HTR-8/SVneo (cell line): ENCODE measurements at places on chromosomes 5 and 9.

DNA sequence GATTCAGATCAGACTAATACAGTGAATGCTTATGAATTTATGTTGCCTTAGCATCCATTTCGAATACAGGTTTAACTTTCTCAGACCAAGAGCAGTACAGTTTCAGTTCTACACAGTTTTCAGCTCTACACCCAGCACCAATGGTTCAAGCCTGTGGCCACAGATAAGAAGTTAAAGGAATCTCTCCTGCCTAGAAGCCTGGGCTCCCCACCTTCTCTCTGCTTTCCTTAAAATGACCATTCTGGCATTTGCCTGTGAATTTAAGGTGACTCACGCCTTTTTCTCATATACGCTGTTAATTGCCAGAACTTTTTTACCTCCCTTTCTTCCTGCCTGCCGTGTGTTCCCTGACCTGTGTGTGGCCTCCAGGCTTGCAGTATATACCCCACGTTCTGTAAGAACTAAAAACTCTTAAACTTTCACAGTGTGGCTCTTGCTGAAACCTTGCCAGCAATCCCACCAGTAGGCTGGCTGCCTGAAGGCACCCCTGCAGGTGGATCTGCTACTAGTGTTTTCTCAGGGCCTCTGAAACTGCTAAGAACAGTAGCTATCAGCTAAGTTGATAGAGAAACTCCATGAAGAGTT, 692.8 kb upstream of the CDH18 start:
- DNase-seq, result no peak

GRCh38 chr5:72835633-72836032, 19.2 kb downstream of the TNPO1 start:
- no peak for DNase-seq

- DNase-seq, result no peak
Observed at GRCh38 chr9:92781899-92782298, 17.3 kb upstream of the BICD2 start.

- DNase-seq, result no peak
Observed at GRCh38 chr5:74153255-74153790, 487.2 kb downstream of the ENC1 start.

GRCh38 chr9:117487555-117488175, 72.8 kb upstream of the ASTN2 start:
- peak; percentile 27 for DNase-seq

- DNase-seq, result peak; percentile 47
Observed at GRCh38 chr5:141223112-141223783, at the start of gene PCDHB14. Gene PCDHB14 (plus strand): TSS chr5:141223343. CDS start chr5:141223506, 163 bp downstream.

DNA sequence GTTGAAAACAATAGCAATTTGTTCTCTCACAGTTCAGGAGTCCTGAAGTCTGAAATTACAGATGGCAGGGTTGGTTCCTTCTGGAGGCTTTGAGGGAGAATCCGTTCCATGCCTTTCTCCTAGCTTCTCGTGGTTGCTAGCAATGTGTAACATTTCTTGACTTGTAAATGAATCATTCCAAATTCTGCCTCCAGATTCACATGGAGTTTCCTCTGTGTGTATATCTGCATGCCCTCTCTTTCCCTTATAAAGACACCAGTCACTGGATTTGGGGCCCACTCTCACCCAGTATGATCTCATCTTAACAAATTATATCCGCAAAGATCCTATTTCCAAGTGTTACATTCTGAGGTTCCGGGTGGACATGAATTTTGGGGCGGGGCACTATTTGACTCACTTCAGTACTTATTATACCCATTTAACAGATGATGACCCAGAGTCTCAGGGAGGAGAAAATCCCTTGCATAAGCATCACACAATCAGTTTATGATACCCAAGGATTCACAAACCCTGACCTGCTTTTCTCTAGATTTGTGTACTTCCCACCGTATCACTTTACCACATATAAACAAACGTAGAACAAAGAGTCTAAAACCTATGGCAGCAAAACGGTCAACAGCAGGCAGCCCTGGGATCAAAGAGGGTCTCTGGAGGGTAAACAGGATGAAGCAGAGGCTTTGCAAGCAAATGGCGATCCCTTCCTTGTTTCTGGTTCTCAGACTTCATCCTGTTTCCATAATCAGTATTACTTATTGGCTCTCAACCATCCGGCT, 93.7 kb downstream of the C9orf152 start:
- no peak for DNase-seq

GRCh38 chr5:154084062-154084639, 45.4 kb downstream of the MFAP3 start:
- DNase-seq, result no peak

DNA sequence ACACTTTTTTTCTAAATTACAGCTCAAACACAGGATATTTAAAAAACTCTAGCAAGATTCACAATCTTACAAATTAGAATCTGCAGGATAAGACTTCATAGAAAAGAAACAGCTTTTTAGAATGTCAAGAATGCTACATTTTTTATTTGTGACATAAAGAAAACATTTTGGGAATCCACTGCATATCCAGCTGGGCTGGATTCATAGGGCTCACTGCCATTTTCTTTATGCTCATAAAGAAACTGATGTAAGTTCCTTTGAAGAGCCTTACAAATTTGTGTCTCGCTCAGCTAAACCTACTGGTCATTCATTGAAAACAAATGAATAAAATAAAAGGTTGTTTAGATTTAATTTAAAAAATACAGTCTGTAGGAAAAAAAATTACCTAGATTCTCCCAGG, 332.3 kb downstream of the TRPM3 start:
- no peak for DNase-seq

GRCh38 chr5:178383301-178383918, 150.8 kb upstream of the PHYKPL start:
- no peak for DNase-seq

- no peak for DNase-seq
Observed at GRCh38 chr9:101029315-101030085, 973 bp downstream of the PLPPR1 start.

GRCh38 chr5:112923988-112924387, 2.0 kb upstream of the REEP5 start:
- no peak for DNase-seq

- DNase-seq, result no peak
Observed at GRCh38 chr5:155004138-155004744, 9.3 kb upstream of the KIF4B start.

DNA sequence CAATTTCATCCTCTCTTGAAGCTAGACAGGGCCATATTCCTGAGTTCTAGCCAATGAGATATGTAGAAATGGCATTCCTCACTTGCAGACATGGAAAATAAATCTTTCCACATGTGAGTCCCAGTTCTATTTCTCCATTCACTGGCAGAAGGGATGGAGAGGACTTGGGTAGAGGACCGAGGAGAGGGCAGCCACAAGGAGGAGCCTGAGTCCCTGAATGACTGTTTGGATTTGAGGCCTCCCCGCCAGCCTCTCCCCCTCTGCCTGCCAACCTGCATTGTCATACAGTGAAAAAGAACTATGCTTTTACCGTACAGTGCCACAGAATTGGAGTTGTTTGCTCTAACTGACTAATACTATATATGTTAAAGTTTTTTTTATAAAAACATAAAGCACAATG, 583.0 kb upstream of the WWC1 start:
- DNase-seq, result no peak

GRCh38 chr9:75890472-75891276, at the start of gene PCSK5:
Gene PCSK5 (plus strand): TSS chr9:75890673. CDS start chr9:75891182, 509 bp downstream.
- DNase-seq, result peak; percentile 73

GRCh38 chr9:133910855-133911514, 81.1 kb downstream of the VAV2 start:
- no peak for DNase-seq

GRCh38 chr5:127079994-127080491, 6.7 kb upstream of the C5orf63 start:
- no peak for DNase-seq

DNA sequence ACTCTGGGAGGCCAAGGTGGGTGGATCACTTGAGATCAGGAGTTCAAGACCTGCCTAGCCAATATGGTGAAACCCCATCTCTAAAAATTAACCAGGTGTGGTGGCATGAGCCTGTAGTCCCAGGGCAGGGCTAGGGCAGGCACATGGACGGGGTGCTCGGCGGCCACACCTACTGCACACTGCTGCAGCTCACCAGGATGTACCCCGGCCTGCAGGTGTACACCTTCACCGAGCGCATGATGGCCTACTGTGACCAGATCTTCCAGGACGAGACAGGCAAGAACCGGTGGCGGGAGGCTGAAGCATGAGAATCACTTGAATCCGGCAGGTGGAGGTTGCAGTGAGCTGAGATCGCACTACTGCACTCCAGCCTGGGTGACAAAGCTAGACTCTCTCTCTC, 3.2 kb downstream of the ST6GALNAC4 start:
- DNase-seq, result no peak

- DNase-seq, result no peak
Observed at GRCh38 chr5:179118756-179119414, 58.7 kb downstream of the ZNF354C start.

DNA sequence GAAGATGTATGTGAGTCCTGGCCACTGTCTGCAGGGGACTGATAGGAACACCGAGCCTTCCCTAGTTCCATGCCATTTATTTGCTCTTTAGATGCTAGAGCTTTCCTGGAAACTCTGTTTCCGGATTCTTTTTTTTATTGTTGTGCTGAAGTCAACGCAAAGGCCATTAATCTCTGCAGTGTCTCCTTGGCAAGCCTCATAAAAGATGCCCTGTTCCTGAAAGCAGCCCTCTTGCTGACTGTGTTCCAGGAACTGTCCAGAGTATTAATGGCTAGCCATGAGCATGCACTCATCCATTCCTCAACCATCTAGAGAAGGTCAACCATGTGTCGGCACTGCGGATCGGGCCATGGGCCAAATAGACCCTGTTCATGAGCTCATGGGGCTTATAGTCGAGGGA, 42.9 kb upstream of the SMAD5 start:
- DNase-seq, result no peak

GRCh38 chr9:124266826-124267201, 9.1 kb downstream of the NEK6 start:
- DNase-seq, result no peak

GRCh38 chr5:35117967-35118366, 70.2 kb upstream of the AGXT2 start:
- peak; percentile 47 for DNase-seq

DNA sequence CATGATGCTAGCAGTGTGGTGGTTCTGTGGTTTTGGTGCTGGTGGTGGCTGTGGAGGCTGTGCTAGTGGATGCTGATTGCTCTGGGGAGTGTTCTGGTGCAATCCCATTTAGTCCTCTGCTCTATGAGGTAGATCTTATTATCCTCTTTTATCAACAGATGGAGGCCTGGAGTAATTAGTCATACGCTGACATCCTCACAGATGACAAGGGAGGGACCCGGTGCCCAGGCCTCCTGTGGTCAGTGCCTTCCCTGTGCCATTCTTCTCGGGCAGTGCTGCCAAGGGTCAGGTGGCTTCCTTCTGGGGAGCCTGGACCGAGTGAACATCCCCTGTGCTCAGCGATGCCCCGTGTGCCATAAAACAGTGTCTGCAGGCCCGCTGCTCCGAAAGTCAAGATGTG, 74.5 kb downstream of the COL5A1 start:
- no peak for DNase-seq

DNA sequence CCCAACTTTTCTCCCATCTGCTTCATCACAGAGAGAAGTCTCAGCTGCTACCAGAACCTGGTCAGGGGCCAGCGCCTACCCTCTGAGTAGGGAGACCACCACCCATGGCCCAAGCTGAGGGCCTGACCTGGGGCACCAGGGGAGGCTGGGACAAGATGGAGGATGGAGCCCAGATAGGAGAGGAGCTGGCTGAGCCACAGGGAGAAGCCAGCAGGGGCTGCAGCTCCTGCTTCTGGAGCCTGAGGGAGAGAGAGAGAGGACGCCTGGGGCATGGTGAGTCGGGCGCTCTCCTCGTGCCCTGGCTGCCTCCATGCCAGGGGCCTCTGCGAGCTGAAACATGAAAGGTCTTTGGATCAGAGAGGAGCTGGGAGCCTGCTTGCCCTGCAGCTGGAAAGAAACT, 1.4 kb upstream of the FOXI1 start:
- DNase-seq, result no peak

- DNase-seq, result no peak
Observed at GRCh38 chr5:93430673-93431199, 150.3 kb downstream of the NR2F1-AS1 start.

DNA sequence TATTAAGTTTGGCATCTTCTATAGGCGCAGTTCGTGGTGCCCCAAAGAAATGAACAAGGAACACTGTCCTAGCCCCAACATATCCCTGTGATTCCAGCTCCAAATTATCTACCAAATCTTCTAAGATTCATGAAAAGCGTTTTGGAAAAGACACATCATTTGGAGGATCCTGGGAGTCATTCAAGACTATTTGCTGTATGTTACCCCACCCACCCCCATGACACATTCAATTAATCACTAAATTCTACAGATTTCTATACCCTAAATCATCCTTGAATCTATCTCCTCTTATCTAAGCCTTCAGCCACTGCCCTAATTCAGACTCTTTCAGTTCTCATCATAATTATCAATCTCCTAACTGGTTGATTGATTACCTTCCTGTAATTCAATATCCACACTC, 5.5 kb upstream of the RUSC2 start:
- no peak for DNase-seq

DNA sequence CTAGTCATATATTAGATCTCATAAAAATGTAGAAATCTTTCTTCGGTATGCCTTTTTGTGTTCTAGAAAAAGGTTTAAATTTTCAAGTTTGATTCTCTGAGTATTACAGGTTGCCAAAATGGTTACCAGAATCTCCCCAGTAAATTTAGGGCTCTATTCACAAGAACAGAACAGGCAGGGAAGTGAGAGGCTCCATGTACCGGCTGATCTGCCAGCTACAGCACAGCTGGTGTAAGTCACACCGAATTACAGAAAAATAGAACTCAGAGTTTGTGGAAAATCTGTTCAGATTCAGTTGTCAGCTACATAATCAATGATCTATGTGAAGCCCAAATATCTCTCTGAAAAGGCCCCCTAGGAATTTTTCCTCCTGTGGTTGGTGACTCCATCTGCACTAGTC, 10.5 kb downstream of the FAM81B start:
- no peak for DNase-seq

- DNase-seq, result no peak
Observed at GRCh38 chr5:14488709-14489108, 92.9 kb upstream of the OTULINL start.
